ENCODE measurements at places on chromosomes 5 and 9. TPM values are rescaled to one million over a fixed set of nuclear protein-coding genes. Genes with fewer than 3 reads are reported as not detected.

The SLC34A1 gene
- not detected for total RNA-seq

DNA sequence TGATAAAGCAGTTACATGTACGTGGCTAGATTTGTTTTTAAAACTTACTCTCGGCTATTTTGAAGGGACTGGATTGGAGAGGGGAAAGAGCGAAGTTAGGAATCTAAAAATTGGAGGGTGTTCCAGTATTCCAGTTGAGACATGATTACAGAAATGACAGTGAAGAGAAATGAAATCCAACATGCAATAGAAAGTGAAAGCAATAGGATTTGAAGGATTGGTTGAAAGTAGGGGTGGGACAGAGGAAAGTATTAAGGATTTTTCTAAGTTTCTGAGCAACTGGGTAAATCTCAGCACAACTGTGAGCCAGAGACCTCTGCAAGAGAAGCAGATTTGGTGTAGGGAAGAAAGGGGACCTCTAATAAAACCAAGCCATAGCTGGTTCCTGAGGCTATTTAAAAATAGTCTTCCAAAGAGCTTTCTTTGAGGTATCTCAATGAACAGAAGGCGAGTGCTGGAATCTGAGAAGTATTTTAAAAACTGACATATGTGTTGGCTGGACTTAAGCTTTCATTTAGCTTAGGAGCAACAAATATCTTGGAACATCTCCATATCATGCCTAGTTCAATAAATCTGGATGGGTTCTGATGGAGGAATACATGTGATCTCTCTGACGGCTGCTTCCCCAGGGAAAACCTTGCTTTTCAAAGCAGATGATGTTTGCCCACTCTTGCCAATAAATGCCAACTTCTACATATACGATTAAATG lies 110.4 kb upstream of the IFNK start:
- H3K36me3 ChIP-seq, result no peaks in the 10 kb centered on the region
- no peaks in the 10 kb centered on the region for H3K27me3 ChIP-seq
- no peak for DNase-seq
- H3K27ac ChIP-seq, result peak overlapping the region; percentile 58
- no peak overlapping the region for H3K4me3 ChIP-seq

The IPPK gene
- 15.3 TPM for total RNA-seq

The WDR36 gene
- 28.7 TPM for total RNA-seq

- H3K4me1 ChIP-seq, result no peaks in the 10 kb centered on the region
- peak; percentile 69 for DNase-seq
- peaks cover 6% of the 10 kb centered on the region for H3K27me3 ChIP-seq
- no peaks in the 10 kb centered on the region for H3K36me3 ChIP-seq
- no peak overlapping the region for H3K4me3 ChIP-seq
- H3K27ac ChIP-seq, result no peak overlapping the region
These were observed 628.0 kb upstream of the ADAMTS16 start for GRCh38 chr5:4511996-4512656.

The FAM169A gene
- total RNA-seq, result 13.7 TPM

The THBS4 gene
- total RNA-seq, result 0.48 TPM

GRCh38 chr5:177276886-177277285 lies 26.6 kb downstream of the RAB24 start:
- no peak overlapping the region for H3K4me3 ChIP-seq
- no peaks in the 10 kb centered on the region for H3K27me3 ChIP-seq
- no peaks in the 10 kb centered on the region for H3K4me1 ChIP-seq

- H3K4me3 ChIP-seq, result no peak overlapping the region
- no peaks in the 10 kb centered on the region for H3K4me1 ChIP-seq
- H3K36me3 ChIP-seq, result peaks cover 5% of the 10 kb centered on the region
- no peaks in the 10 kb centered on the region for H3K27me3 ChIP-seq
- no peak overlapping the region for H3K27ac ChIP-seq
- DNase-seq, result no peak
These were observed 7.9 kb downstream of the TXN start for GRCh38 chr9:110248361-110248760.

DNA sequence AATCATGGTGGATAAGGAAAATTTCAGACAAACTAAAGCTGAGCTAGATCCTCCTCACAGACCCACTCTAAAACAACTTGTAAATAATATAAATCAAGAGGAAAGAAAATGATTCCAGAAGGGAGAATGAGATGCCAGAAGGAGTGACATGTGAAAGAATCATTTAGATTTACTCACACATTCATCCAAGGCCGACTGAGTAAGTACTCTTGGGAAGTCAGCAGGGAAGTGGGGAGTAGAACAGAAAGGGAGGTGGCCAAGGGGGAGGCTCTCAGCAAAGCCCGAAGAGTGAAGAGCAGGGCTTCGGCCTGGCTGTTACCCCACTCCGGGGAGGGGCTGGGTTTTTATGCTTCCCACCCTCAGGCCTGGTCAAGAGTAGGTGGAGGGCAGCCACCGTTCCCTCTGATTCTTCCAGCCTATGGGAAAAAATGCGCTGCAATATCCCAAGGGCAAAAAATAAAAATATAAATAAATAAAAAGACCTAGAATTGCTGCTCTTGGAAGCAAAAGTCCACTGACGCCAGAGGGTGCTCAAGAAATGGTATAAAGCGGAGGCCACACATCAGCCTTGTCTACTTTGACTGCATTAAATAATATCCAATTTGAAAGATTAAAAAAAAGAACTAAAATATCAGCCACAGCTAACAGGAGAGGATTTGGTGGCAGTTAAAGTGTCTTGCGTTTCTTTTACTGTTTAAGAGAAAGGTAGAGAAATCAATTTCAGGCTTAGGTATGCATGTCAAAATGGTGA lies 110.2 kb upstream of the COL5A1 start:
- no peak for DNase-seq
- peaks cover 19% of the 10 kb centered on the region for H3K4me1 ChIP-seq
- H3K27me3 ChIP-seq, result no peaks in the 10 kb centered on the region
- H3K36me3 ChIP-seq, result no peaks in the 10 kb centered on the region
- no peak overlapping the region for H3K27ac ChIP-seq
- no peak overlapping the region for H3K4me3 ChIP-seq

GRCh38 chr5:112312295-112313275 lies 106.5 kb downstream of the EPB41L4A start:
- no peak overlapping the region for H3K4me3 ChIP-seq
- H3K27ac ChIP-seq, result no peak overlapping the region
- H3K36me3 ChIP-seq, result no peaks in the 10 kb centered on the region

The ASPN gene
- total RNA-seq, result 33.6 TPM

The P4HA2 gene
- 139 TPM for total RNA-seq

The PCDHA1 gene
- total RNA-seq, result 0.04 TPM

GRCh38 chr9:114549697-114550330 lies 37.8 kb upstream of the ATP6V1G1 start:
- no peak overlapping the region for H3K4me3 ChIP-seq
- no peak for DNase-seq

DNA sequence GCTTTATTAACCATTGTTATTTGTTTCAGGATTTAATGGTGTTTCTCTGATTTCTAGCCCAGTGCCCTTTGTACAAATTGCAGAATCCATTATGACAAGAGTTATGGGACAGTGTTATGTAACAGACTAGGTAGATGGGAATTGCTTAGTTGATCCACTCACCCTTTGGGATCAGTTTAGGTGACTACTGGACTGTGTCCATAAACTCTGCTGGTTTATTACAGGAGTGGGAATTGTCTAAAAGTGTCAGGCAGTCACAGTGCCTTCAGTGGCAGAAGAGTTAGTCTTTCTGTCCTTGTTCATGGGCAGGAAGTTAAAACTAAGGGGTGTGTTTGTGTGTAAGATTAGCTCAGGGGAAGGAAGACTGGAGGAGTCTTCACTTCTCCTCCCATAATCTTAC lies 29.3 kb downstream of the RCL1 start:
- DNase-seq, result no peak
- H3K4me3 ChIP-seq, result no peak overlapping the region
- H3K27me3 ChIP-seq, result no peaks in the 10 kb centered on the region
- no peak overlapping the region for H3K27ac ChIP-seq
- no peaks in the 10 kb centered on the region for H3K36me3 ChIP-seq

The PCDH1 gene
- 10.5 TPM for total RNA-seq

The PITX1 gene
- 64.9 TPM for total RNA-seq

DNA sequence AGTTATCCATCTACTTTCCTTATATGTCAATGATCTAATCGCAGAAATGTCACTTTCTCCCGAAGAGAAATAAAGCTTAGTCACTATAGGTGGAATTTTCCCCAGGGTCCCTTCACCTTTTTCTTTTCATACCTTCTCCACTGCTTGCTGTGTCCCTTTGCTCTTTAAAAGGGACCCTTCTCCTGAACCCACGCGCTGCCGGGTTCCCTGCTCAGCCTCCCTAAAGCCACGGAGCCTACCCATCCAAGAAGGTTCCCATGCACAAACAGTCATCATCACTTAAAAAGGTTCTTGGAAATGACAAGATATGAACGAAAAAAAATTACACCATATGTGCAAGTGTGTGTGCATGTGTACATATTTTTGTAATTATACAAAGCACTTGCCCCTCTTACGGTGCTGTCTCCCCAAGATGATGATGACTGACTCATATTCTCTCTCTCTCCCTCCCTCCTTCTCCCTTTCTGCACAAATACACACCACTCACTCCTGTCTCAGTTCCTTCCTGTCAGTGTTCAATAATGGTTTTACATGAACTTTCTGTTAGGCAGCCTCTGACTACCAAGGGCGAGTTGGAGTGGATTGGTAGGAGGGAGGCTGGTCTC lies 1.5 kb upstream of the PTPRD start:
- H3K4me1 ChIP-seq, result peaks cover 4% of the 10 kb centered on the region
- no peak overlapping the region for H3K27ac ChIP-seq
- no peak for DNase-seq
- peaks cover 44% of the 10 kb centered on the region for H3K27me3 ChIP-seq
- no peaks in the 10 kb centered on the region for H3K36me3 ChIP-seq
- no peak overlapping the region for H3K4me3 ChIP-seq

DNA sequence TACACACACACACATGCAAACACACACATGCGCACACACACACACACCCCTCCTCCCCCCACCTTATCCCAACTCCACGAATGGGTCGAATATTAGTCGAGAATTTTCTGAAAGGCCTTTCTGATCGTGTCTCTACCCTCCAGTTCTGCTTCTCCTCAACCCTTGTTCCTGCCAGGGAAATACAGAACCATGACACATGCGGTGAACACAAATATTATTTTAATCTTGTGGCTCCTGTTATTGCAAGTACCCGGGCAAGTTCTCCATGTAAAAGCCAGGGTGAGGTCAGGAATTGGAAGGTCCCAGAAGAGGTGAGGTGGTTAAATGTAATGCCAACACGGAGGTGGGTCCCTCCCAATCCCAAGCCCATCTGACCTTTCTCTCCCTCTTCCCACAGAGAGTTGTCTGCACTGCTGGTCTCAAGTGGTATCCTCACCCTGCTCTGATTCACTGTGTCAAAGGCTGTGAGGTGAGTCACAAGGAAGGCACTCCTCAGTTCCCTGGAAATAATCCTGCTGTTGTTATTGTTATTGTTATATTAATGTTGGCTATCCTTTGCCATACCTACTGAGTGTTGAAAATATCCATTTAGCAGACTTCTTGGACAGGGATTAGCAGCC lies 223.7 kb downstream of the PAPPA start:
- H3K4me3 ChIP-seq, result no peak overlapping the region
- no peaks in the 10 kb centered on the region for H3K4me1 ChIP-seq
- peak; percentile 13 for DNase-seq
- H3K27ac ChIP-seq, result no peak overlapping the region
- no peaks in the 10 kb centered on the region for H3K27me3 ChIP-seq

- no peaks in the 10 kb centered on the region for H3K4me1 ChIP-seq
- no peak overlapping the region for H3K4me3 ChIP-seq
- H3K36me3 ChIP-seq, result no peaks in the 10 kb centered on the region
- H3K27me3 ChIP-seq, result no peaks in the 10 kb centered on the region
These were observed 1.0 kb downstream of the OR1B1 start for GRCh38 chr9:122656378-122656777.

DNA sequence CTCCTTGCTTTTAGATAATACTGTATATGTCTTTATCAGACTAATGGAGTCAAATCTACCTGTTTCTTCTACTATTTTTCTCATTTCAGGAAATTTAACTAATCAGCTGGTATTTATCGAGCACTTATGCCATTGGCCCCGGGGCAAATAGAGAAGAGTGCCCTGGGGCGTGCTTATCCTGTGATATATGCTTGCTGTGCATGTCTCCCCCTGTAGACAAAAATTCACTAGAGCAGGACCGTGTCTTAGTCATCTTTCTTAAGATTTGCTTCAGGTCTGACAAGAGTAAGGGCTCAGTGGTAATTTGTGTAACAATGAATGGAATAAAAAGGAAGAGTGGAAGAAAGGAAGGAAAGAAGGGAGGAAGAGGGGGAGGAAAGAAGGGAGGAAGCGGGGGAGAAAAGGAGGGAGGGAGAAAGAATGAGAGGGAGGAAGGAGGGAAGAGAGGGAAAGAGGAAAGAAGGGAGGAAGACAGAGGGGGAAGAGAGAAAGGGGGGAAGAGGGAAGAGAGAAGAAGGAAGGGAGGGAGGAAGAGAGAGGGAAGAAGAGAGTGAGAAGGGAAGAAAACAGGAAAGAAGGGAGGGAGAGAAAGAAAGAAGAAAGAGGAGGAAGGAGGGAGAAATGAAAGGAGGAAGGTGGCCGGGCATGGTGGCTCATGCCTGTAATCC lies 295.7 kb upstream of the PANK3 start:
- no peak overlapping the region for H3K4me3 ChIP-seq
- no peaks in the 10 kb centered on the region for H3K36me3 ChIP-seq
- peaks cover 13% of the 10 kb centered on the region for H3K4me1 ChIP-seq
- H3K27me3 ChIP-seq, result no peaks in the 10 kb centered on the region
- peak overlapping the region; percentile 86 for H3K27ac ChIP-seq

The CDH12 gene
- total RNA-seq, result 44.5 TPM

DNA sequence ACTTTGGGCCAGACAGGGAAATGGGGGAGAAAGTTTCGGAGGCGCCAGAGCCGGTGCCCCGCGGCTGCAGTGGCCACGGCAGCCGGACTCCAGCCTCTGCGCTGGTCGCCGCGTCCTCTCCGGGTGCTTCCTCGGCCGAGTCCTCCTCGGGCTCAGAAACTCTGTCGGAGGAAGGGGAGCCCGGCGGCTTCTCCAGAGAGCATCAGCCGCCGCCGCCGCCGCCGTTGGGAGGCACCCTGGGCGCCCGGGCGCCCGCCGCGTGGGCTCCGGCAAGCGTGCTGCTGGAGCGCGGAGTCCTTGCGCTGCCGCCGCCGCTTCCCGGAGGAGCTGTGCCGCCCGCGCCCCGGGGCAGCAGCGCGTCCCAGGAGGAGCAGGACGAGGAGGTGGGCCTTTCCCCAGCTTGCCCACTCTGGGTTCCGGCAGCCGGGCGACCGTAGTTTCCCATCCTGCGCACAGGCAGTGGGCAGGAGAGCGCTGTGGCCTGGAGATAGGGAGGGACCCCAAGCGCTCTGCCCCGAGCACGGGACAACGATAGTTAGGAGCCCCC lies 516 bp downstream of the MAST4 start:
- H3K27ac ChIP-seq, result no peak overlapping the region
- H3K4me3 ChIP-seq, result peak overlapping the region; percentile 84
- DNase-seq, result peak; percentile 42
- no peaks in the 10 kb centered on the region for H3K36me3 ChIP-seq

- no peaks in the 10 kb centered on the region for H3K27me3 ChIP-seq
- H3K4me3 ChIP-seq, result no peak overlapping the region
- no peak overlapping the region for H3K27ac ChIP-seq
- H3K4me1 ChIP-seq, result peaks cover 8% of the 10 kb centered on the region
These were observed 108.2 kb upstream of the NR3C1 start for GRCh38 chr5:143511736-143512135.

Measured in hepatocyte (in vitro differentiated cells).